C1 segment of cervical spinal cord (tissue), 14 donors: ENCODE measurements at places on chromosomes 5 and 9.

GRCh38 chr5:52864884-52865283 lies 77.2 kb downstream of the ITGA1 start:
- no peak for DNase-seq

DNA sequence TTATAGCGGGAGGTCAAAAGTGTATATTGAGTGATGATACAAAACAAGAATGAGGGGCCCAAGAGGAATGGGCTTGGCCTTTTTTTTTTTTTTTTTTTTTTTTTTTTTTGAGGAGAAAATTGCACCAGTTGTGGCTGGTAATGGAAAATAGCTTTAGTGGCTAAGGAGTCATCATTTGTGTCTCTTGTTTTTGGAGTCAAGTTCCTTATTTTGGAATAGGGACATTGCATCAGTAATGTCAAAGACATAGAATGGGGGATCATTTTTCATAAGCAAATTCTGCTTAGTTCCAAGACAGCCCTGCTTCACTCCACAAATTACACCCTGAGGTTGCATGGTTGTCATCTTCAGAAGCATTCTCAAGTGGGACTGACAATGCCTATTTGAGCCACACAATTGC lies 137.4 kb downstream of the STK32A start:
- DNase-seq, result no peak

GRCh38 chr9:92709954-92710353 lies 40.0 kb upstream of the IPPK start:
- no peak for DNase-seq

DNA sequence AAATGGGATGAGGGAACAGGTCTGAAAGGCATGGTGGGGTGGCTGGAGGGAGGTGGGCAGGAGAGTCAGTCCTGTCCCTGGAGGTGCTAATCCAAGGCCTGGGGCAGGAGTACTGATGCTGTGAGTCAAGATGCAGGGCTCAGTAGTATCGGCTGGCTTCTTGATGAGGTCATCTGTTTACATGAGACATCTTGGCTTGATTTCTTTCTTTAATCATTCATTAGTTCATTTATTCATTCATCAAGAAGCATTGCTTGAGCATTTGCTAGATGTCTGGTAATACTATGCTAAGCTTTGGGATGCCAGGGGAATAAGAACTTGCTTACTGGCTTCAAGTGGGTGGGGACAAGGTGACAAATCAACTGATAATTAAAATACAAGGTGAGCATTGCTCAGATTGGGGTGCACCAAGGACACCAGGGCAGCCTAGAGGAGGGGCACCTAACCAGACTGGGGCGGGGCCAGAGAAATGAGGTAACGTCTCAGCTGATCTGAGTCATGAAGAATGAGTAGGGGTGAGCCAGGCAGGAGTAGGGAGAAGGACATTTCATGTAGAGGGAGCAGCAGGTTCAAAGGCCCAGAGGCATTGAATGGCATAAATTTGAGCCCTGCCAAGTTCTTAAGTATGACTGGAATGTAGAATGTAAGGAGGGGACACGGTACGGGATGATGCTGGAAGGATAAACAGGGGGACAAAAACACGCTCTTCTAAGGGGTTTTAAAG lies 88.8 kb downstream of the EGFLAM start:
- no peak for DNase-seq

- no peak for DNase-seq
These were observed 135.1 kb upstream of the PIK3R1 start for GRCh38 chr5:68080282-68081050.

DNA sequence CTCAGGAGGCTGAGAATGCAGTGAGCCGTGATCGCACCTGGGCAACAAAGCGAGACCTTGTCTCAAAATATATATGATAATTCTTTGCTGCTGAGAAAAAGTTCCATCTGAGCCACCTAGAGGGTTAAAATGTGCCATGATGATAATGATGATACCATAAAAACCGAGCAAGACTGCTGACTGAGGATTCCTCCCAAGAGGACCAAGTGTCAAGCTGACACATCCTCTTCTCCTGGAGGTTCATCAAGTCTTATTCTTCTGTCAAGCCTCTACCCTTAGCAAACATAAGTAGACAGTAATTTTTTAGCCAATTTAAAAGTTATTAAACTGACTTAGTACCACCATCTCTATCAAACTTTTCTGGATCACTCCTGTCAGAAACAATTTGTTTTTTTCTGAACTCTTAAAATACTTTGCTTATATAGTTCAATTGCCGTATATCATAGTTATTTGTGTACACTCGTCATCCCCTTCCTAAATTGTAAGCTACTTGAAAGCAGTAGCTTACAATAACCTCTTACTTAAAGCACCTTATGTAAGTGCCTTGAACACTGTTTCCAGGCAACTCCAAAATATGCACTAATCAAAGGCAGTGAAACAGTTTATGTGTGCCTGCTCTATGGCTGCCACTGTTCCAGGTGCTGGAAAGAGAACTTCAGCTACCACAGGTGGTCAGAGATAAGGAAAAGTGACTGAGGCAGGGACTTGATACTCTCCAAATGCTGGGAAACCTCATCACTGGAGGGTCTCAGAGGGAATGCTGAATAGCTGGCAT lies 57.4 kb downstream of the SCAI start:
- DNase-seq, result no peak

DNA sequence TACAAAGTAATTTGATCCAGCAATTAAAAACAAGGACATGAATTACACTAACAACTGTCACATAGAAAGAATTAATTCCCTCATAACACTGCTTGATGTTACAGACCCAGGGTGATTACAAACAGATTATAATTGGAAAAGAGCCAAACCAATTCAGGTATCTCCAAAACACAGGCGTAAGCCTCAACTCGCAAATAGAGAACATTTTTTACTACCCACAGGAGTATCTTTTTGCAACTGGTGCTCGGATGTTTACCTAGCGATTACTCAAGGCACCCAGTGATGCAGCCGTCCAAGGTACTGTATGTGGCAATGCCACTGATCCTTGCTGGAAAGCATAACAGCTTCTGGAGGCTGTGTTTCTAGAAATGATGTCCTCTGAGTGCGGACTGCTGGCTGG lies 386.1 kb upstream of the KIF2A start:
- no peak for DNase-seq

- DNase-seq, result no peak
These were observed 1877.3 kb upstream of the ACO1 start for GRCh38 chr9:30507166-30507565.

GRCh38 chr5:103208460-103208859 lies 50.1 kb upstream of the MACIR start:
- no peak for DNase-seq

- no peak for DNase-seq
These were observed 615.1 kb downstream of the CDH12 start for GRCh38 chr5:22238047-22238446.

GRCh38 chr9:86389628-86390027 lies 35.4 kb upstream of the TUT7 start:
- DNase-seq, result no peak

DNA sequence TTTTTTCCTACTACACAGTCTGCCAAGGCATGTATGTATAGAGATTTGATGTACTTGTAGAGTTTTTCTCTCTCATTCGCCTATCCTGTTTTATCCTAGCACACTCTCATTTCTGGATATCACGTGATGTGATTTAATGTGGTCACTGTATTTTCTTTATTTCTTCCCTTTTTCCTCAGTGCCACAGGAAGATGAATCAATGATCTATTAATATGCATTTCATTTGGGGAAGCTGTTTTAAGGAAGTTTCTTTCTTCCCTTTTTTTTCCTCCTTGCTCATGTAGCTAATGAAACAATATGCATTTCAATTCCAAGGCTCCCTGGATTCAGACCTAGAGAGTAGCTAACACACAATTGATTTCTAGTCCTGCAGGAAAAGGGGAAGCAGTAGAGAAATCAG lies 506.3 kb upstream of the WWC1 start:
- DNase-seq, result no peak

- no peak for DNase-seq
These were observed 380.5 kb upstream of the SMC2 start for GRCh38 chr9:103713631-103714030.

DNA sequence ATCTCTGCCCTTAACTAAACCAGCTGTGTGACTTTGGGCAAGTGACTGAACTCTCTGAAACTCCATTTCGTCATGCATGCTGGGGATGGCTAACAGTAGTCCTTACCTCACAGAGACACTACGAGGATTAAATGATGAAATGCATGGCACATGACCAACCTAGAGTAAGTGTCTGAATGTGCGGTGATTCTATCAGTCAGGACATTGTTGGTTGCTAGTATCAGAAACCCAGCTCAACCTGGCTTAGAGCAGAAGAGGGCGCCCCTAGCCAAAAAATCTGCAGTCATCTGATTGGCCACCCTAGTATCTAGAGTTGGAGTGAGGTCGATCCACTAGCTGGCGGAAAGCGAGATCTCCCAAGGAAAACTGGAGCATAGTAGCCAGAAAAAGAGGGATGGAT lies 25.2 kb downstream of the NEURL1B start:
- no peak for DNase-seq

DNA sequence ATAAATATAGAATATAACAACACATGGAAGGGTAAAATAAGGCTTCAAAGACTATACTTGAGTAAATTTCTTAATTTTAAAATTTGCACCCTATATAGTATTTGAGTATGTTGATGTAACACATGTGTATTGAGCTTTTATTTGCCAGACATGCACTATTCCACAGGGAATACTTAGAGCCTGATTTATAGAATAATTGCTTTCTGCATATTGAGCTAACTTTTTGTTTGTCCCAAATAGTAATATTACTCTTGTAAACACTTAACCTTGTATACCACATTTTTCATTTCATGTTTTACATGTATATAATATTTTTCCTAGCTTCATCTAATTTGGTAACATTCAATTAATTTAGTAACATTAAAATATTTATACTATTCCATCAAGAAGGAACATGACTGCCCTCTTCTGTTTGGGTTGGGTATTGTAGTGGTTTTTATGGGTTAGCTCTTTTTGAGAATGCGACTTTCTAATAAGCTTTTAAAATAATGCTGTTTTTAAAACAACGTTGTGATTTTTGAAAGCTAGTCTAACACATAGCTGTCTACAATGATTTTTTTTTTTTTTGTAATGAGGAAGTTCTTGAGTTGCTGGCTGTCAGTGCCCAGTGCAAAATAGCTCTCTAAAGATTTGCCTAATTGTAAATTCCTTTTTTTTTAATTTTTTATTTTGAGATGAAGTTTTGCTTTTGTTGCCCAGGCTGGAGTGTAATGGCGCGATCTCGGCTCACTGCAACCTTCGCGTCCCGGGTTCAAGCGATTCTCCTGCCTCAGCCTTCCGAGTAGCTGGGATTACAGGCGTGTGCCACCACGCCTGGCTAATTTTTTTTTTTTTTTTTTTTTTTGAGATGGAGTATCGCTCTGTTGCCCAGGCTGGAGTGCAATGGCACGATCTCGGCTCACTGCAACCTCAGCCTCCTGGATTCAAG lies 4.8 kb downstream of the SUB1 start:
- DNase-seq, result no peak

DNA sequence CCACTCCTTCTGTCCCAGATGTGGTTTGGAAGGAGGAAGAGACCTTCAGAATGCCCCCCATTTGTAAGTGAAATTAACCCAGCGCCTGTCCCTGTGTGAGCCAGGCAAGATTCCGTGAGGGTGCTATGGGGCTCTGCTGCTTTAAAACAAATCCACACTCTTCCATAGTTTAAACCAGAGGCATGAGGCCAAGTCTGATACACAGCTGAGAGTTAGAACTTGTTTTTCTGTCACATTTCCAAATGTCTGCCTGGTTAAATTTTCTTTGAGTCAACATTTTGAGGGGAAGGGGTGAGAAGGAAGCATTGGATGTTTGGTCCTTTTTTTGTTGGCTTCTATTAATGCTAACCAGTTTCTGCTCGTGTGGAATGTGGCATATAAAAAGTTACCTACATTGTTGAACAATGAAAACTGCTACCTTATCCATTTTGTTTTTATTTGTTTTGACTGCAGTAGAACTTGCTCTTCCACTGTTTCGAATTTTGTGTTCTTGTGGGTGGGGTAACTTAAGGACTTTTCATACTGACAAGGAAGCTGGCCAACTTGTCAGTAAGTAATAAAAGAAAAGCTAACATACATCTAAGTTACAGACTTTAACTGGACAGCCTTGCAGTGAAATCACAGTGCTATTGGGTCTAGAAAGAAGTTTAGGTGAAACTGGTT lies 12.9 kb downstream of the RGMB start:
- no peak for DNase-seq

GRCh38 chr9:78239506-78239905 lies 3.6 kb downstream of the CEP78 start:
- no peak for DNase-seq

GRCh38 chr5:30845194-30845593 lies 348.3 kb upstream of the CDH6 start:
- no peak for DNase-seq

DNA sequence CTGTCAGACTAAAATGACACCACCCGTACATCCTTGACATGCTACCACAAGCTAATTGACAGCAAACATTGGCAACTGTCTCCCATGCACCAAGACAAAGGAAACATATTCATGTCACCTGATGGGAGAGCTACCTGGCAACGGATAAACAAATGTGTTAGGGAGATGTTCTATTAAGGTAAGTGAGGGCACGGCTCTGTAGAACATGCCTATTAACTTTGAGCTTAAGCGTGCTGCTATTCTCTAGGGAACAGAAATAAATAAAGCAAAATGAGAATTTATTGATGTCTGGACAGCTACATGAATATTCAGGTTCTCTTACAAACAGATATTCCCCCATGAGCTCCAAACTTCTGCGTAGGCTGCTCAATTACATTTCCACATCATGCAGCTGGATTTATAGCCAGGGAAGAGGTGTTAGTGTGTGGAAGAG lies 361.4 kb upstream of the RFX3 start:
- DNase-seq, result no peak

GRCh38 chr5:51832934-51833470 lies 449.8 kb downstream of the ISL1 start:
- no peak for DNase-seq

DNA sequence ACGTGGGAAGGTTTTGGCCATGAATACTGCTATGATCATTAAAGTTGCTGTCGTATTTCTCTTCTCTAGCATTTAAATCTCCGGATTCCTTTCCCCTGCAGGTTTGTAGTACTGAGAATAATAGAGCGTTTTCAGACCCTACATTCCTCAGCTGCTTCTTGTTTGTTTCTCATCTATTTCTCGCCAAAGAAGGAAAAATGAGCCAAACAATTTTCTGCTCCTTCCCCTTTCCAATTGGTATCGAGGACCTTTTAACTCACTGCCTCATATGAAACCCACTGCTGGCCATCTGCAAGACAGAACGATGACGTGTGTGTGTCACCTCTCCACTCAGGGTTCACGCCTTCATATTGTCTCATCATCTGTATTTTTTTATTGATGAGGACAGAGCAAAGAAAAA lies 689.4 kb upstream of the WWC1 start:
- DNase-seq, result no peak

- DNase-seq, result no peak
These were observed 82.6 kb downstream of the DOCK2 start for GRCh38 chr5:169719360-169720314.
